ENCODE measurements at places on chromosomes 2 and 18.
A peak's percentile ranks its signal among the peaks of the same experiment; 100 is the strongest.

GRCh38 chr2:1742301-1742680 lies 2.0 kb downstream of the PXDN start:
- DNase-seq, result no peak

DNA sequence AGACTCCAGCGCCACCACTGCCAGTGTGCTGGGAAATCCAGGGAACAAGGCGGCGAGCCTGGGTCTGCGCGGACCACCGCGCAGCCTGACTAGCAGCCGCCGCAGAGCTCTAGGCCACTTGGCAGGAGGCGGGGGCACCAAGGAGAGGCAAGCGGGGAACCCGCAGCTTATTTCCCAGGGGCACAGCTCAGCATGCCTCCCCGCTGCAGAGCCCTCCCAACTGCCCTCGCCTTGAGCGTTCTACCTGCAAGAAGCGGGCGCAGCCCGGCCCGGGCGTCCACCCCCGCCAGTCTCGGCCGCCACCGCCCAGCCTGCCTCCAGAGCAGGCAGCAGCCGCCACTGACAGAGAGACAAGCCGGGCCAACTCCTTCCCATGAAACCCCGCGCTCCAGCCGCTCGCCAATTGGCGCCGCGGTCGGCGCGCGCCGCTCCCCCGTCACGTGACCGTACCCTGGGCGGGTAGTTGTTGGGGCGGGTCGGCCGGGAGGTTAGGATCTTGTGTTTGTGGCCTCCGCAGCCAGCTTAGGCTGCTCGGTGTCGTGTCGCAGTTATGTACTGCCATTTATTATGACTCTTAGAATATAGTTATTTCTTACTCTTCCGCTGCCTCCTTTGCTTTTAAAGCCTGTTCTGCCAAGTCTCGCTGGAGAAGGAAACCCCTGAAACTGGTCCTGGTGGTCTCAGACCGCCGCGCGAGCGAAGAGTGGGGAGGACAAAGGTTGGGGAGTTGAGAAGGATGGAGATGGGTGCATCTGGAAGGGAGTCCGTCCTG lies at the start of gene LNPK:
Gene LNPK, minus strand, starts transcription at position 352 of the 772 bp plus-strand sequence. CDS start 6,683 bp downstream, outside the sequence.
- DNase-seq, result peak; percentile 96

DNA sequence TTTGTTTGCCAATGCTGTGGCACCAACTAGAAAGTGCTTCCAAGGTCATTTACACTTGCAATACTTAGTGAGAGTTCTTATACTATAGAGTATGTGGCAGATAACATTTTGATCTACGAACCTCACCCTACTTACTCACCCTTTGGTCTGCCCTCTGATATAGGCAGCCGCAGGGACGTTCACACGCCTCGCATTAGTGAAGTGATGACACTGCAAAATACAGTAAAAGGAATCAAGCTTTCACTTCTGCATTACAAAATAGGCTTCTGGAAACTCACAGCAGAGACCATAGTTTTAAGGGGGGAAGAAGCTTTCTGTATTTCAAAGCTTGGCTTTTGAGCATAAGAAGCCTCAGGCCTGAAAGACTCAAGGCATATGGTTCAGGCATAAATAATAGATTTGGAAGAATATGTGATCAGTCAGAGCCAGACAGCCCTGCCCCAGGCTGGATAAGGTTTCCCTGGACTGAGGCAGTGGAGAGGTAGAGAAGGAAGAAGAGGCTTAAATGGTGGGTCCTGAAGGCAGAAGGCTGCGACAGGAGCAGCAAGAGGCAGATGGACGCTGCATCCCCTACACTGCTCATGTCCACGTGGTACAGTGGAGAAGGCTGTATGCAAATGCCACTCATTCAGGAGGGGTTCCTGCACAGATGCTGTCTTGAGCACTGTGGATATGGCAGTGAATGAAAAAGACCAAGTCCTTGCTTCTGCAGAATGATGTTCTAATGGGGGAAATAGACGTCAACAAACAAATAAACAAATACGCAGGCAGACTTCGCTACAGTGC lies 63.1 kb downstream of the FECH start:
- DNase-seq, result peak; percentile 62

DNA sequence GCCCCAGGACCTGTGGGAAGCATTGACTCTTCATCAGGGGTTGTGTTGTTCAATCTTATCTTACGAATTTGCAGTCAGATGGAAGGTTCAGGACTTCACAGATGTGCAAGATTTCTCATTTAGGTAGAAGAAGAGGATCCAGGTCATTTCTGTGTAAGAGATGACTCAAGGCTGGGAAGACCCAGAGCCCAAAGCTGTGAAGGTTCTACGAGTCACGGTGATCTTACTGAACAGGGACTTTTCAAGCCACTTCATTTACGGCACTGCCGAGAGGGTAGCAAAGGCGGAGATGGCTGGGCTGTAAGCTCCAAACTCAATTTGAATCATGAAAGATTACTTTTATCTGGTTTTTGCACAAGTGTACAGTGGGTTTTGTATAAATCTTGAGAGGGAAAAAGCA lies 228.0 kb upstream of the MEX3C start:
- DNase-seq, result no peak

DNA sequence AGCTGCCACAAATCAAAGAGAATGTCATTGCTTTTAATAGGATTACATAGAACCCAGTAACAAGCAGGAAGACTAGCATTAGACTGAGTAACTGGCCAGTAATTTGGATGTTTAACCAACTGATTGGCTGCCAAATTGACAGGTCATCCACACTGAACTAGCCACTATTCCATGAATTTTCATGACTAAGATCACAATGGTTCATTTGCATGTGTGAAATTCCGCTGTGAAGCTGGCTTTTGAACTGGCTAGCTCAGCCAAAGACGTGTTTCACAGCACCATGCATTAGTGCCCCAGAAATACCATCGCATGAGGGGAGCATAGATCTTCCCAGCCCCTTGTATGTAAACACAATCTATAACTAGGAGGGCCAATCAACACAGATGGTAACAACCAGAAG lies 649.8 kb downstream of the ARHGAP15 start:
- peak; percentile 62 for DNase-seq

GRCh38 chr2:160695402-160696086 lies 201.9 kb upstream of the RBMS1 start:
- no peak for DNase-seq

- no peak for DNase-seq
Measured at GRCh38 chr2:4445821-4446220, 742.4 kb downstream of the DCDC2C start.

DNA sequence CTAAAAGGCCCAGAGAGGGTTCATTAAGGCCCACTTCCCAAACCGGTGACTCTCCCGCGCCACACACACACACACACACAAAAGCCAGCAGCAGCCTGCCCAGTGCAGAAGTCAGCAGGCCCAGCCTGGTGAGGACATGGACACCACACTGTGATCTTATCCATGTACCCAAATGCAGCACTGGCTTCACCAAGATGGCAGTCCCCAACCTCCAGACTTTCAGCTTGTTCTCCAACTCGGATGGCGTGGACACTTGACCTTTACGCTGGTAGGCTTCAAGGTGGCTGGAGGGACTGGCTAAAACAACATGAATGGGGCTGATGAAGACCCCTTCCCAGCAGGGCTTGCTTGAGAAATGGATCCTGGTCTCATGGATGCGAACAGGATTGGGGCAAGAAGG lies 50.4 kb downstream of the TNS1 start:
- no peak for DNase-seq

GRCh38 chr18:10475654-10476291 lies 21.3 kb downstream of the APCDD1 start:
- DNase-seq, result no peak

GRCh38 chr2:140643761-140644187 lies 1487.0 kb downstream of the LRP1B start:
- DNase-seq, result peak; percentile 8

DNA sequence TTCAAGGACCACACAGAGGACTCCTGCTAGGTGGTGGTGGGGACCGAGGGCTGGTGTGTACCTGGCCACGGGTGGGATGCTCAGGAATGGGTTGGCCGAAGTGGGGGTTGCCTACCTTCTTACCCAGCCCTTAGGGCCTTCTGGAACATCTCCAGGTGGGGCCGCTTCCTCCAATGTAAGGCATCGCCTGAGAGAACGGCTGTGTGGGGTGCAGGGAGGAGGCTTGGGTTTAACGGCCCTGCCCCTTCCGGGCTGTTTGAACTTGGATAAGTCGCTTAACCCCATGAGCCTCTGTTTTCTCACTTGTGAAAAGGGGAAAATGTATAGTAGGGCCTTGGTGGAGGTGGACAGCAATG lies 35.0 kb downstream of the EMILIN2 start:
- DNase-seq, result no peak

DNA sequence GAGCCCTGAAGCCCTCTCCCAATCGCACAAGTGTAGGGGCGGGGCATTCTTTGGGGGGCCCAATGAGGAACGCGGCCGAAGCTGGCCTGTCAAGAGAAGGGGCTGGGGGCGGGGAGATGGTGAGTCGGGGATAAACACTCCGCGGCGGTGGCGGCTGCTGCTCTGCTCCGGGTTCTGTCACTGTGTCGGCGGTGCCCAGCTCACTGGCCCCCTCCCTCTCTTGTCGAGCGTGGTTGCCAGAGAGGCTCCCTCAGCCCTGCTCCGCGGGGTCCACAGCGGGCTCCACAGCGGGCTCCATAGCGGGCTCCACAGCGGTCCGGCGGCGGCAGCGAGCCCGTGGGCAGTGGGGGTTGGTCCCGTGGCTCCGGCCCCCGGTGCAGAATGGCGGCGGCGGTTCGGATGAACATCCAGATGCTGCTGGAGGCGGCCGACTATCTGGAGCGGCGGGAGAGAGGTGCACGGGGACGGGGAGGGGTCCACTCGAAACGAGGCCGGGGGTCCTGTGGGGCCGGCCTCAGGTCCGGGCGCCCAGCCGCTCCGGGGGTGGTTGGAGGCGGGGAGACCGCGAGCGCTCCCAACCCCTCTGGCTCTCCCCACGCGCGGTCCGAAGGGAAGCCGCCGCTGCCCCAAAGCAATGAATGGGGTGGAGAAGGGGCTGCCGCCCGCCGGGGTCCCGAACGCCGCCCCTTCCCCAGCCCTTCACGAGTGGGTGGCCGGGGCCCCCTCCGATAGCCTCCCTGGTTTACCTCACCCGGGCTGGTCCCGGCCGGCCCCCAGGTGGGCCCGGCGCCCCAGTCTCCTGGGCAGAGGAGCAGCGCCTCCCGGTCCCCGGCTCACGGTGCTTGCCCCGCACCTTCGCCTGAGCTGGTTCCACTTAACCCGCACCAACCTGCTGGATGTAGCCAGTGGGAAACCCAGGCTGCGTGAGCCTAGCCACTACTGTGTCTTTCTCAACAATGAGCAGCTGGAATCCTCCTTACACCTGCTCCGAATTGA lies at the start of gene MXD1:
Gene MXD1, plus strand, starts transcription at position 160 of the 996 bp plus-strand sequence. Its CDS starts 222 bp downstream, at position 382.
- peak; percentile 55 for DNase-seq

DNA sequence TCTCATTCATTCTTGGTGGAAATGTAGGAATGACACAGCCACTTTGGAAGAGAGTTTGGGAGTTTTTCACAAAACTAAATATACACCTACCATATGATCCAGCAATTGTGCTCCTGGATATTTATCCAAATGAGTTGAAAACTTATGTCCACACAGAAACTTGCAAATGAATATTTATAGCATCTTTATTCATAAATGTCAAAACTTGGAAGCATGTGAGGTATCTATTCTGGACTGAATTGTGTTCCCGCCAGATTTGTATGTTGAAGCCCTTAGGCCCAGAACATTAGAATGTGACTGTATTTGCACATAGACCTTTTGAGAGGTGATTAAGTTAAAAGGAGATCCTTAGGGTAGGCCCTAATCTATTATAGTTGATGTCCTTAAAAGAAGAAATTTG lies 409.4 kb upstream of the SYT4 start:
- no peak for DNase-seq
